Memory B cell (primary cell): ENCODE measurements at places on chromosomes 4 and X.

GRCh38 chr4:64271601-64272081, 137.6 kb downstream of the TECRL start:
- no peak overlapping the region for H3K4me3 ChIP-seq
- no peaks in the 10 kb centered on the region for H3K4me1 ChIP-seq
- DNase-seq: no peak
- H3K36me3 ChIP-seq: no peaks in the 10 kb centered on the region

GRCh38 chrX:20139966-20140365, 1.7 kb downstream of the EIF1AX start:
- peaks cover 9% of the 10 kb centered on the region for H3K4me1 ChIP-seq
- no peak for DNase-seq
- peak overlapping the region; percentile 63 for H3K4me3 ChIP-seq
- no peaks in the 10 kb centered on the region for H3K27me3 ChIP-seq
- H3K36me3 ChIP-seq: peaks cover 5% of the 10 kb centered on the region

DNA sequence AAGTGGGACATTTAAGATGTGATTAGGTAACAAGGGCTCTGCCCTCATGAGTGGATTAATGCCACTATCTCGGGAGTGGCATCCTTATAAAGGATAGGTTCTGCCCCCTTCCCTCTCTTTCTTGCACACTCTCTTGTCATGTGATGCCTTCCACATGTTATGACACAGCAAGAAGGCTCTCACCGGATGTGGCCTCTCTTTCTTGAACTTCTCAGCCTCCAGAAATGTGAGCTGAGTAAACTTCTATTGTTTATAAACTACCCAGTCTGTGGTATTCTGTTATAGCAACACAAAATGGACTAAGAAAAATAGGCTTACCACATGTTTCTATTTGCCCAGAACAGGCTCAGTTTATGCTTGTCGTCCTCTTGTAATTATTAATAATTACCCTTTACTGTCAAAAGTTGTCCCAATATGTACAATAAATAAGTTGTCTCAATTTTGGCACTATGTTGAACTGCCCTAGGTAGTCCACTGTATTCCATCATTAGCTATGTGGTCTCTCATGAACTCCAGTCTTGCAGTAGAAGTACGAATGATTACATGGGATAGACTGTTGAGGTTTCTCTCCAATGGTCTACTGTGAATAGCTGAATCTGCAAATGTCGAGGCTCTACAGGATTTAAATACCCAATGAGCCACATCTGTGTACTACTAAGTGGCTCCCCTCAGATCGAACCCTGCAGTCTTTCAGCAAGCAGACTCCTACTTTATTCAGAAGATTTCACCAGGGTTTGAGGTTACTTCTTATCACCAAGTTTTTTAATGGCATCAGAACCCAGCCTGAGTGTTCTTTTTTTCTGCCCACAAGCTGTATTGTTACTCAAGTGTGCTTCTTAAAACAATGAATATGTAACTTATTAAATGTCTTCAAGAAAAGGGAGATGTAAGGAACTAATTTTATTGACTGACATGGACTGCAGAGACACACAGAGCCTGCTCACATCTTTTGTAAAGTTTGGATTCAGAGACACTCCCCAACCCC, 102.0 kb upstream of the LEF1 start:
- no peak overlapping the region for H3K4me3 ChIP-seq
- H3K27me3 ChIP-seq: no peaks in the 10 kb centered on the region
- DNase-seq: no peak

DNA sequence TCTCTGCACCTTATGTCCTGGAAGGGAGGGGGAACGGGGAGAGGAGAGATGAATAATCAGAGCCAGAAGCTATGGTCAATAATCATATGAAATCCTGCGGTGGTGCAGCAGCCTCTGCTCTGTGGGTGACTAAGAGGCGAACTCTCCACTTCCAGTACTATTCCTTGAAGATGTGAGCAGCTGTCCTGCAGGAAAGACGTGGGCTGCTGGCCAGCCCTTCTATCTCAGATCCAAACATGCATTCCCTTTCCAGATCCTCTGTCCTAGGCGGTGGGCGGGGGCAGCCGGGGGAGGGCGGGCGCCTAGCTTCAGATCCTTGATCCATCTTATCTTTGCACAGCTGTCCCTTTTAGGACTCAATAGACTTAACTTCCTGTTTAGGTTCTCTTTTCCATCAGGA, 34.5 kb downstream of the SPINK2 start:
- H3K4me1 ChIP-seq: peaks cover 10% of the 10 kb centered on the region
- H3K4me3 ChIP-seq: no peak overlapping the region
- H3K27me3 ChIP-seq: peaks cover 1% of the 10 kb centered on the region
- no peak overlapping the region for H3K27ac ChIP-seq
- DNase-seq: no peak
- H3K36me3 ChIP-seq: no peaks in the 10 kb centered on the region

DNA sequence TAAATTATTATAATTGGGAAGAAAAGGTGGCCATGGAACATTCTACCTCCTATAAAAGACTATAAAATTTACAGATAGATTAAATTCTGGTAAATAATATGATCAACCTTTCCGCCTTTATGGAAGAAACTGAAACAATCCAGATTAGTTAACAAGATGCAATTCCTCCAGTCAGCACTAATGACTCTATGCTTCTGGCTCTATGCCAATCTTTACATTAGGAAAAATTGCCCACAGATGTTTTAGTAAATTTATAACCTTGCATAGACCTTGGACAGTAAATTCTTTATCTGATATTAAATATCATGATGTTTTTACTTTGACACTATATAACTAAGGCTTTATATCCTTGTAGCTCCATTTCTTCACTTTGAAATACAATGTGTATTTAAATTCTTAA, 2302.5 kb downstream of the ARAP2 start:
- H3K27ac ChIP-seq: no peak overlapping the region
- no peak for DNase-seq
- no peaks in the 10 kb centered on the region for H3K36me3 ChIP-seq
- H3K4me1 ChIP-seq: no peaks in the 10 kb centered on the region
- no peak overlapping the region for H3K4me3 ChIP-seq
- no peaks in the 10 kb centered on the region for H3K27me3 ChIP-seq

DNA sequence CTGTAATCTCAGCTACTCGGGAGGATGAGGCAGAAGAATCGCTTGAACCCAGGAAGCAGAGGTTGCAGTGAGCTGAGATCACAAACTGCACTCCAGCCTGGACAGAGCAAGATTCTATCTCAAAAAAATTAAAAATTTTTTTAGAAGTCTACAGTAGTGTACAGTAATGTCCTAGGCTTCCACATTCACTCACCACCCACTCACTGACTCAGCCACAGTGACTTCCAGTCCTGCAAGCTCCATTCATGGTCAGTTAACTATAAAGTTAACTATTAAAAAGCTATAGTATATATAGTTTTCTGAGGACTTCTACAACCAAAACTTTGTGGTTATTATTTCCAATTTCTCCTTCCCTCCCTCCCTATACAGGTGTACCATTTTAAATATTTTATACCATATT, 34.7 kb upstream of the NEUROG2 start:
- H3K27me3 ChIP-seq: no peaks in the 10 kb centered on the region
- H3K36me3 ChIP-seq: peaks cover 3% of the 10 kb centered on the region
- no peak for DNase-seq
- no peaks in the 10 kb centered on the region for H3K4me1 ChIP-seq
- H3K4me3 ChIP-seq: no peak overlapping the region

DNA sequence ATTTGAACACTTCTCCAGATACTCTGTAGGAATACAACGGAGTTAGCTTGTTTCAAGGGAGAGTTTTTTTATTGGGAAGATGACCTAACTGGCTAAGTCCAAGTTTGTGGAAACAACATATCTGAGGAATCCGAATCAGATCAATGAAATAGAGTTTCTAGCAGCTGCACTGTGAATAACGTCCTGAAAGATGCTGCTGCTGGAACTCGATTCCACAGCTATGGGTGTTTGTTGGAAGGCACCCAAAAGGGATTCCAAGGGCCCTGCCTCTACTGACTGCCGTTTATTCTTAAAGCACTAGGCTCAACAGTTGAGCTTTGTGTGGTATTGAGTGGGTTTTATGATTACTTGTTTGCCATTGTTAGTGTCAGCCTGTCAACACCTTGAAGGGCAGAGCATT, 6.6 kb upstream of the GBA3 start:
- H3K4me3 ChIP-seq: no peak overlapping the region
- DNase-seq: no peak
- H3K27ac ChIP-seq: no peak overlapping the region
- H3K36me3 ChIP-seq: no peaks in the 10 kb centered on the region
- H3K4me1 ChIP-seq: no peaks in the 10 kb centered on the region

- no peak for DNase-seq
- no peak overlapping the region for H3K27ac ChIP-seq
- no peaks in the 10 kb centered on the region for H3K36me3 ChIP-seq
These were observed 20.8 kb upstream of the AP1AR start for GRCh38 chr4:112210777-112211176.

DNA sequence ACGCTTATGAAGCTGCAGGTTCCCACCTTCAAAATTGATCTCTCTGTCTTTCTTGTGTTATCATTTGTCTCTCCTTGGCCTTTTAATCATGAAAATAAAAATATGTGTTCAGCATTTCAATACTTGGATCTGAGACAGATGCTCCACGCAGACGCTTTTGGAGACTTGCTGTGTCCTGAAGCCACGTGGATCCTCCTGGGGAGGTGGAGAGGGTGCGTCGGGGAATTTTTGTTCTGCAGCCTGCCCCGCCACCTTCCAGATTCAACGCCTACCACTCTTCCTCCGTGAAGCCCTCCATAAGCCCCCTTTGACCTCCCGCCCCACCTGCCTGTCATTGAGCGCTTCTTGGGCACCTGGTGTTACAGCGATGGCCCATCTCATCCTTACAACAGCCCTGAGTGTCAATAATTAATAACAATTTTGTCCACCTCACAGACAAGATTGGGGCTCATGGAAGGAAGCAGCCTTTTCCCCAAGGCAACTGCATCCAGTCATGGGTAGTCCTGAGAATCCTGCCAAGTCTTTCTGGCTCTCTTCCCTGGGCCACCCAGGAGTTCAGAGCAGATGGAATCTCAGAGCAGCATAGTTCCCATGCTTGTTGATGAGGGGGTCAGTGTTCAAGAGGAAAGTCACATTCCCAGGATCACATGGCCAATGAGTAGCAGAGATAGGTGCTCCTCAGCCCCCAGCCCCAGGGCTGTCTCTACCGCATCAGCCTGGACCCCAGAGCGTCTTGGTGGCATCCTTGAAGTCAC, 172.6 kb upstream of the PSAPL1 start:
- no peaks in the 10 kb centered on the region for H3K27me3 ChIP-seq
- no peak overlapping the region for H3K4me3 ChIP-seq
- DNase-seq: no peak

GRCh38 chr4:121216461-121216860, 52.3 kb upstream of the TNIP3 start:
- H3K27me3 ChIP-seq: peaks cover 4% of the 10 kb centered on the region
- no peak overlapping the region for H3K27ac ChIP-seq
- H3K4me3 ChIP-seq: no peak overlapping the region
- DNase-seq: no peak
- H3K36me3 ChIP-seq: no peaks in the 10 kb centered on the region

DNA sequence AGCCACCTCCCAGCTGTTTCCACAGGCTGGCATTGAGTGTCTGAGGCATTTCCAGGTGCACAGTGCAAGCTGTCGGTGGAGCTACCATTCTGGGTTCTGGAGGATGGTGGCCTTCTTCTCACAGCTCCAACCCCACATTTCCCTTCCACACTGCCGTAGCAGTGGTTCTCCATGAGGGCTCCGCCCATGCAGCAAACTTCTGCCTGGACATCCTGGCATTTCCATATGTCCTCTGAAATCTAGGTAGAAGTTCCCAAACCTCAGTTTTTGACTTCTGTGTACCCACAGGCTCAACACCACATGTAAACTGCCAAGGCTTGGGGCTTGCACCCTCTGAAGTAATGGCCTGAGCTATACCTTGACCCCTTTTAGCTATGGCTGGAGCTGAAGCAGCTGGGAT, 10.3 kb upstream of the FRMPD4 start:
- no peaks in the 10 kb centered on the region for H3K4me1 ChIP-seq
- no peak for DNase-seq
- H3K27ac ChIP-seq: no peak overlapping the region
- no peak overlapping the region for H3K4me3 ChIP-seq
- H3K27me3 ChIP-seq: peaks cover 3% of the 10 kb centered on the region

GRCh38 chrX:16258882-16259281, 91.6 kb downstream of the MAGEB17 start:
- DNase-seq: no peak
- H3K4me1 ChIP-seq: no peaks in the 10 kb centered on the region
- H3K4me3 ChIP-seq: no peak overlapping the region
- H3K27me3 ChIP-seq: peaks cover 5% of the 10 kb centered on the region
